ENCODE measurements at places on chromosomes 3 and 15.
A peak's percentile ranks its signal among the peaks of the same experiment; 100 is the strongest.

- no peak for DNase-seq
Observed at GRCh38 chr3:183435661-183436060, 7.2 kb upstream of the MCF2L2 start.

GRCh38 chr3:123949641-123950040, 11.4 kb downstream of the CCDC14 start:
- DNase-seq = no peak

DNA sequence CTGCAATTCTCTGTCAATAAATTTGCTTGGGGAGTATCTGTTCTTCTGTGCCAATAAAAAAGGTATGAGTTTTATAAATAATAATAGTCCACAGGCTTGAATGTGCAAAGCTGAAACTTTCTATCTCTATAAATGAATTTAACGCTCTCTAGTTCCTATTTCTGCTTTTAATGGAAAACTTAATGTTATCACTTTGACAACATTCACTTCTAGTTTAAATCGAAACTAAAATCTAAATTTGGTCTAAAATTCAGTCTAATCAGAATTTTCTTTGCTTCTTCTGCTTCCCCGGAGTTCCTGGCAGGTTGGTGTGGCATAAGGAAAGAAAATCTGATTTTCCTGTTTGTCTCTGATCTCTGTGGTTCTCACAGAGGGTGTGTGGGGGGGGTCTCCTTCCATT, 450.1 kb upstream of the TBL1XR1 start:
- no peak for DNase-seq

- DNase-seq = no peak
Observed at GRCh38 chr3:171940151-171940649, 97.1 kb downstream of the TMEM212 start.

GRCh38 chr3:151305060-151305774, 11.4 kb downstream of the GPR87 start:
- DNase-seq = peak; percentile 97

DNA sequence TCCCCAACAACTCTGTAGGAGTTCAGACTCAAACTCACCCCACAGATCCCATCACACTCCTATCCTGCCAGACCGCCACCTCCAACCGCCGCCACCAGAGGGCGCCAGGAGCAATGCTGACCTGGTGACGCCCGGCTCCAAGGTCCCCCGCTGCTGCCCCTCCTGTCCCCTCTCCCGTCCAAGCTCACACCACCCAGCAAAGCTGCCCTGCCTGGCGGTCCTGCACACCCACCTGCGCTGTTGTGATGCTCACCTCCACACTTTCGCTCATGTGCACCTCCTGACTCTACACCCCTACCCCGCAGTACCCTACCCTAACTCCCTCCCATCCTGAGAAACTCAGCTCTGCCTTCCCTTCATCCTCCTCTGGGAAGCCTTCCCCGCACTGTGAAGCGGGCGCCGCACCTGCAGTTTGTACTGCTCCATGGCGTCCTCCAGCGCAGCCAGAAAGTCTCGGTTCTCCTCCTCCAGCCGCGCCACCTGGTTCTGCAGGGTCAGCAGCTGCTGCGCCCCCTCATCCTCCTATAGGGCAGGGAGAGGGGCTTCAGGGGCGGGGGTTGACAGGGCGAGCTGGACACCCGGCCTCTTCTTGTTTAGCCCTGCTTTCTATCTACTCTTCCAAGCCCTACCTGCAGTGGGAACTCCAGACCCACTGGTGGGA, 7.9 kb downstream of the KIF7 start:
- no peak for DNase-seq

Data from GM04504 (cell line).